ENCODE measurements at places on chromosomes 7 and 10.
A peak's percentile ranks its signal among the peaks of the same experiment; 100 is the strongest.

- no peak overlapping the region for H3K27ac ChIP-seq
- peaks cover 10% of the 10 kb centered on the region for H3K27me3 ChIP-seq
- H3K4me1 ChIP-seq, result no peaks in the 10 kb centered on the region
- no peak overlapping the region for H3K4me3 ChIP-seq
- DNase-seq, result no peak
- no peaks in the 10 kb centered on the region for H3K36me3 ChIP-seq
These were observed 567 bp downstream of the SYCE1 start for GRCh38 chr10:133564816-133565215.

DNA sequence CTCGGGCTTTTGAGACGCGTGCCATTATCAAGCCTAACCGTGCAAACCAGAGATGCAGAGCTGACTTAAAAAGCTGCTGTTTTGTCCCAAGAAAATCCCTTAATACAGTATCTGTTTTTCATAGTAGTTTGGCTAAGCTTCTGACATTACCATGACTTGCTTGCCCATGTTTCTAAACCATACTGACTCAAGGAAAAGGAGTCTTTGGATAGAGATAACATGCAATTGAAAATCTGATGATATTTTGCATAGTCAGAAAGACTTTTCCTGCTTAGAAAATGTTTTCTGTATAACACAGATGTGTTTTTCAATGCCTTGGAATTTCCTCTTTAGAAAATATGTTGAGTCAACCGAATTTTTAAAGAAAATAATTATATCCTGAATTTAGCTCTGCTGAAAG lies 21.5 kb upstream of the AKR1E2 start:
- no peaks in the 10 kb centered on the region for H3K4me1 ChIP-seq
- DNase-seq, result no peak
- no peaks in the 10 kb centered on the region for H3K36me3 ChIP-seq
- no peak overlapping the region for H3K4me3 ChIP-seq
- no peak overlapping the region for H3K27ac ChIP-seq
- no peaks in the 10 kb centered on the region for H3K27me3 ChIP-seq

DNA sequence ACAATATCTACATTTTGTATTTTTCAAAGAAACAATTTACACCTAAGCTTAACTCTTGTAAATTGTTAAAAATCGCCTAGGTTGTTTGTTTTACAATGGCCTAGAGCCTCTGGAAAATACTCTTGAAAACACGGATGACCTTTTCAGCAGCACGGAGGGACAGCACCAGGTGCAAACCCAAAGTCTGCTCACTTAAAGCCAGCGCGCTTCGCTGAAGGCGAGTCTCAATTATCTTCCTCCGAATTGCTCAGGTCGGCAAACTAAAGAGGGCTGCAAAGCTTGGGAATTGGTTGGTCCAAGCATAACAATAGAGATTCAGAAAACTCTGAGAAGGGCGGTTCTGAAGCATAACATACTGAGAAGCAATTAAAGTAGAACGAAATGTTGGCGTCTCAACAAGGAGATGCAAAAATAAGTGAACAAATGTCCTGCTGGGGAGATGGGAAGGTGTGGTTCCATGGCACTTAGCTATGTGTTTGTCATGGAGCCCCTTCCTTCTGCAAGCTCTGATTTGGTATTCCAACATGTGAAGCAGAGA lies 139.9 kb upstream of the PITRM1 start:
- H3K4me3 ChIP-seq, result no peak overlapping the region
- no peak overlapping the region for H3K27ac ChIP-seq
- no peak for DNase-seq
- peaks cover 4% of the 10 kb centered on the region for H3K27me3 ChIP-seq

GRCh38 chr10:54985732-54986131 lies 184.7 kb upstream of the PCDH15 start:
- DNase-seq, result no peak
- H3K4me3 ChIP-seq, result no peak overlapping the region
- no peak overlapping the region for H3K27ac ChIP-seq
- H3K27me3 ChIP-seq, result no peaks in the 10 kb centered on the region
- H3K36me3 ChIP-seq, result no peaks in the 10 kb centered on the region

DNA sequence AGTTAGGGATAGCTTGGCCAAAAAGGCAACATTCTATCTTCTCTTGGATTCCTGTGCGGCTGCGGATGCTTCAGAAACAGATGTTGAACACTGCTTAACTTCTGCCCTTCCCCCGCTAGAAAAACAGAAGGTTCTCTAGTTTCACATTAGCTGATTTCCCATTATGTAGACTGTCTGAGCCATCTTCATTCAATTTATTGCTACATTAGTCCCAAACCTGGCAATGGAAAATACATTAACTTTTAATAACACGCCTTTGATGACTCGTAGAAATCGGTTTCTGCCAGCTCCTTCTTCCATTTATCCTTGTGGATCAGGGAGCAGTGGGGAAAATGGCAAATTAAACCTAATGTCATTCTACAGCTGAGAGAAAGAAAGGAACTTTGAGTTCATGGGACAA lies 119.9 kb downstream of the SLC16A9 start:
- no peaks in the 10 kb centered on the region for H3K36me3 ChIP-seq
- H3K27me3 ChIP-seq, result no peaks in the 10 kb centered on the region
- no peak overlapping the region for H3K4me3 ChIP-seq
- H3K4me1 ChIP-seq, result no peaks in the 10 kb centered on the region
- no peak overlapping the region for H3K27ac ChIP-seq
- DNase-seq, result no peak

DNA sequence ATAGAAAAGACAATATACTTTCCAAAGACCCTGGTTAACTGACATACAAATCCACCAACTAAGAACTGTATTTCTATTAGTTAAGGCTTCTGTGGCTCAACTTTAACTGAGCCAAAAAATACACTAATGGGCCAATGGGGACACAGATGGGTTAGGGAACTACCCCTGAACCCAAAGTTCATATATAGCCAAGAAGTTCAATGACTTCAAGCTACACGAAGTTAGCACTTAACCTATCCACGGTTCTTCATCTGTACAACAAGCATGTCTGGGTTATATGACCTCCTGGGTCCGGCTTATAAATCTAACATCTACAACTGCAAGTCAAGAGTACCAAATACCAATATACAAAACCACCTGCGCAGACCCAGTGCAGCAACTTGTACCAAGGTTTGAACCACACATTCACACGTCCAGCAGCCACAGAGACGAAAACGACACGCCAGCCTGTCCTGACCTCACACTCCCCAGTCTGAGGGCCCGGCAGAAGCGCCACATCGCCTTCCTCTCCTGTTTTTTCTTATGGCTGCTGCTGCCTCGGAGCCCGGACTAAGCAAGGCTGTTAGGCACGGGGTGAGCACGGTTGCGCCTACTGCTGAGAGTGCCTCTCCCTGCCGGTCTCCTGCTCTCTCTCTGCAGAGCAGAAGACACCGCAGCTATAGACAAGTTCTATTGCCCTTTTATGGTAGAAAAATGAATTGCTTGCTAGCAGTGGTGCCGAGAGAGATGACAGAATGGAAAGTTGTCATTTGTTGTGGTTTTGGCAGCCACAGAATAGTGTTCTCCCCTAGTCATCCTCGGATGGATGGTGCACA lies 86.3 kb downstream of the RNF216 start:
- peaks cover 83% of the 10 kb centered on the region for H3K4me1 ChIP-seq
- H3K27me3 ChIP-seq, result no peaks in the 10 kb centered on the region
- peak overlapping the region; percentile 77 for H3K27ac ChIP-seq
- H3K36me3 ChIP-seq, result no peaks in the 10 kb centered on the region
- H3K4me3 ChIP-seq, result peak overlapping the region; percentile 25

GRCh38 chr10:94043431-94043990 lies 49.8 kb downstream of the PLCE1 start:
- no peaks in the 10 kb centered on the region for H3K36me3 ChIP-seq
- H3K27ac ChIP-seq, result no peak overlapping the region
- H3K4me3 ChIP-seq, result no peak overlapping the region
- H3K4me1 ChIP-seq, result no peaks in the 10 kb centered on the region

DNA sequence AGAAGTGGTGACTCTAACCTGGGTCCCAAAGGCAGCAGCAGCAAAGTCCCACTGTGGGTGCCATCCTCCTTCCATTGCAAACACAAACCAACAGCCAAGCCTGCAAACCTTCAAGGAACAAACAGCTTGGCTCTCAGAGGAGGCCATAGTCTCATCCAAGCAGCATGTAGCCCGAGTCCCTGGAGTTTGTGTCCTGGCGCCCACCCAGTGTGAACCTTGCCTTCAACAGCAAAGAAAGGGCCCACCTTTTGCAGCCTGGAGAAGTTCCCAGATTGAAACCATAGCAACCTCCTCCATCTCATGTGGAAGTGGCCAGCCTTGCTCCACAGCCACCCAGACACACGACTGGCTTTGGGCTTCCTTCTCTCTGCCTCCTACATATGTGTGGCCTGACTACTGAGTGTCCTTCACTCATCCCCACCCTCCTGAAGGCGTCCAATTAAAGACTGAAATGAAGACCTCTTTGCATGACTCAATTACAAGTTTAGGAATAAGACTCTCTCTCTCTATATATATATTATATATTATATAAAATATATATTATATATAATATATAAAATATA lies 106.1 kb downstream of the C10orf90 start:
- DNase-seq, result no peak
- H3K36me3 ChIP-seq, result no peaks in the 10 kb centered on the region
- H3K4me1 ChIP-seq, result no peaks in the 10 kb centered on the region
- H3K27me3 ChIP-seq, result no peaks in the 10 kb centered on the region

GRCh38 chr10:113563306-113564088 lies 10.6 kb downstream of the HABP2 start:
- H3K27ac ChIP-seq, result no peak overlapping the region
- peak; percentile 88 for DNase-seq
- no peaks in the 10 kb centered on the region for H3K36me3 ChIP-seq
- peak overlapping the region; percentile 46 for H3K4me3 ChIP-seq
- H3K27me3 ChIP-seq, result no peaks in the 10 kb centered on the region

- H3K27me3 ChIP-seq, result no peaks in the 10 kb centered on the region
- no peaks in the 10 kb centered on the region for H3K4me1 ChIP-seq
These were observed 26.7 kb upstream of the PROSER2 start for GRCh38 chr10:11796474-11796873.

DNA sequence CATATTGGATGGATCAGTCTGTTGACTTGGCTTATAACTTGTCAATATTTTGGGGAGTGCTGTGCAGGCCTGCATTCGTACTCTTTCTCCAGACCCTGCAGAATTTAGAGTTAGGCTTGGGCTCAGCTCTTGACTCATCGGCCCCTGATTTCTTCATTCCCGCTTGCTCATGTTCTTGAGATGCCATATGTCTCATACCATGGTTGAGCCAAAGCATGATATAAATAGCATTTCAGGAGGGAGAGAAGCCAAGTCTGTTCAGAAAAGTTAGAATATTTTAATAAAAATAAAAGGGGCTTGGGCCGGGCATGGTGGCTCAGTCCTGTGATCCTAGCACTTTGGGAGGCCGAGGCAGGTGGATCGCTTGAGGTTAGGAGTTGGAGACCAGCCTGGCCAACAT lies 898.1 kb downstream of the TYW1 start:
- no peaks in the 10 kb centered on the region for H3K36me3 ChIP-seq
- H3K4me1 ChIP-seq, result no peaks in the 10 kb centered on the region
- H3K27me3 ChIP-seq, result no peaks in the 10 kb centered on the region
- no peak overlapping the region for H3K27ac ChIP-seq
- no peak overlapping the region for H3K4me3 ChIP-seq

- no peak for DNase-seq
- H3K36me3 ChIP-seq, result no peaks in the 10 kb centered on the region
- peaks cover 20% of the 10 kb centered on the region for H3K4me1 ChIP-seq
- H3K27me3 ChIP-seq, result no peaks in the 10 kb centered on the region
- H3K4me3 ChIP-seq, result no peak overlapping the region
These were observed 108.3 kb downstream of the AHR start for GRCh38 chr7:17406738-17407137.

DNA sequence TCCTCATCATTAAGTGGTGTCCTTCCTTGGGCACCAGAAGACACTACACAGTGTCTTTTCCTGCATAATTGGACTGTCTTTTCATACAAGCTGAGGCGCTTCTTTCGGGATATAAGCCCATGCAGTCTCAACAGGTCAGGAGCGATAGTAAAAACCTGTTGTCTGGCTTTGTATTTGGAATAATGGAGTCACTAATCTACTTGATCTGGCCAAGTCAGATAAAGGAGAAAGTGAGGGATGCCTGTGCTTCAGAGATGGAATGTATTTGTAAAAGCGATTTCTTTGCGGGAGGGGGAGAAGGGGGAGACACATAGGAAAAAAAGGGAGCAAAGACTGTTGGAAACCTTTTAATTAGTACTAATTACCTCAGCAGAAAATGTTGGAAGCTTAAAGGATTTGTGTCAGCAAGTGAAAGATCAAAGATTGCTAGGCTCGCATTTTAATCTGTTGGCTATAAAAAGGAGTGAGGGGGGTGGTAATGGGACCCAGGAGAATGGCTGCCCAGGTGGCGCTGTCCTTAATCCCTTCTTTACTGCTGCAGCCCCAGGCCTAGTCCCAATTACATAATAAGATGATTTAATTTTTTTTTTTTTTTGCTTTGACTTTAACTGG lies 581.4 kb downstream of the LRMDA start:
- H3K27me3 ChIP-seq, result no peaks in the 10 kb centered on the region
- no peak overlapping the region for H3K27ac ChIP-seq
- no peaks in the 10 kb centered on the region for H3K4me1 ChIP-seq

GRCh38 chr10:79025199-79025832 lies 43.5 kb upstream of the ZMIZ1 start:
- peak; percentile 58 for DNase-seq
- H3K4me1 ChIP-seq, result no peaks in the 10 kb centered on the region
- no peak overlapping the region for H3K4me3 ChIP-seq
- H3K27me3 ChIP-seq, result no peaks in the 10 kb centered on the region

DNA sequence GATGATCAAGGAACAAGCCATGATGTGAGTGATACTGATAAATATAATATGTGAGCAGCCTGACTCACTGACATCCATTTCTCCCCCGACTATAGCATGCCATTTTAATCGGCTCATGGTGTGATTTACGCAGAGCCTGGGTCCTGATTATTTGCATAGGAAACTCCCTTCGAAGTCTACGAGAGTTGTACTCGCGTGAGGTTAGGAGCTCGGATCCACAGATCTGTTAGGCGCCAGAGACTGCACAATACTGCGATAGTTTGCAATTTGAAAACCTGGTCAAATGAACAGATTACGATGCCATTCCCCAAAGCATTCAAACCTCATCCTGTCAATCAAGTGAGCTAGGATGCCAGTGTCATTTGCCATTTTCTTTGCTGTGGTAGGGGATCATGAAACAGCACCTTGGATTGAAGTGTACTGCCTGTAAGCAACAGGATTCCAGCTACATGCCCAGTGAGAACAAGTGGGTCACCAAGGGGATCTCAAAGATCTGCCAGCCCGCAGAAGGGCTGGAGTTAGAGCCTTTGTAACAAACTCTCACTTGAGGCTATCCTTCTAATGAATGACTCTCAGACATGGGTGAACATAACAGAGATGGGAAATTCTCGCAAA lies 158.3 kb downstream of the FRMD4A start:
- H3K4me1 ChIP-seq, result peaks cover 9% of the 10 kb centered on the region
- H3K27ac ChIP-seq, result no peak overlapping the region
- H3K4me3 ChIP-seq, result no peak overlapping the region
- H3K36me3 ChIP-seq, result no peaks in the 10 kb centered on the region
- no peak for DNase-seq

DNA sequence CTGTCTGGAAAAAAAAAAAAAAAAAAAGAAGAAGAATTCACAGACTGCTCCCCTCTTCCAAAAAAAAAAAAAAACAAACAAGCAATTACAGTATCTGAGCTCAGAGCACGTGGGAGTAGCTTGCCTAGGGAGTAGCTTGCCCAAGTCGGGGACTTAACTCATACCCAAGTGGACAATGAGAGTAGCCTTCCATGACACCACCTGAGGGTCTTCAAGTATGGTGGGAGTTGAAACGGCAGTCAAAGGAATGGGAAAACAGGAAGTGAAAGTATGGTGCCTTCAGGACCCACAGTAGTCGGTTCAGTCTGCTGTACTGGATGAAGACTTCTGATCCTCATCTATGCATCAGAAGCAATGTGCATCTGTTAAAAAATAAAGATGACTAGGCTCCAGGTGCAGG lies 10.6 kb downstream of the VOPP1 start:
- peaks cover 6% of the 10 kb centered on the region for H3K4me1 ChIP-seq
- H3K4me3 ChIP-seq, result no peak overlapping the region
- H3K27ac ChIP-seq, result no peak overlapping the region
- H3K27me3 ChIP-seq, result no peaks in the 10 kb centered on the region

Measured in upper lobe of right lung (tissue), 1 donor.